ENCODE measurements at places on chromosomes 7 and 10.

DNA sequence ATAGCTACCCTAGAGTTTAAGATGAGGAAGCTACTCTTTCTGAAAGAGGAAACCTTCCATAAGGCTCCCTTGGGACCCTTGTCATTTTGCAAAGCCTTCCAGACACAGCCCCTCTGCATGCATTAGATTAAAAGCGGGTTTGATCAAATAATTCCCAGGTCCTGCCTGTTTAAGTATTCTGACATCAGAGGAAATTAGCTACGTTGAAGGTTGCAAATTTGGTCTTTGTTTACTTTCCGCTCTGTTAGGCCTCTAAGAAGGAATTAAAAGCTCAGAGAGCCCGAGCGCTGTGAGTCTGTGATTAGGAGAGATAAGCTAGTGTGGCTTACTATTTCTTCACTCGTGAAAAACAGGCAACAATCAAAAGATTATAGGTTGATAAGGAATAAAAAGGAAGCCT lies 1.4 kb upstream of the THSD7A start:
- no peak for DNase-seq

DNA sequence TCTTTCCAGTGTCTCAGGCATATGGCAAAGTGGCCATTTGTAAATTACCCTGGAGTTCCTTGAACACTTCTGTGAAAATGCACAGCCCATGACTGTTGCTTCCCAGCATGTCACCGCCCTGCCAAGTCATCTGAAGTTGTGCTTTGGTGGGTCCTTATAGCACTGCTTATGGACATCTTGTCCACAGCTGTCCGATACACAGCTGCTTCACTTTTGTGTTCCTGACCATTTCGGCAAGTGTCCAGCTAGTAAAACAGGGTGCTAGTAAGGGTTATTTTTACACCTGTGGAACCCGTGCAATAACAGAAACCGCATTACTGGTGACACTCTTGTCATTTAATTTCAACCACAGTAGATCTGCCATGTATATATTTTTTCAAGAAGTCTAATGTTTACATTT lies 29.7 kb downstream of the PIP4K2A start:
- DNase-seq: no peak

DNA sequence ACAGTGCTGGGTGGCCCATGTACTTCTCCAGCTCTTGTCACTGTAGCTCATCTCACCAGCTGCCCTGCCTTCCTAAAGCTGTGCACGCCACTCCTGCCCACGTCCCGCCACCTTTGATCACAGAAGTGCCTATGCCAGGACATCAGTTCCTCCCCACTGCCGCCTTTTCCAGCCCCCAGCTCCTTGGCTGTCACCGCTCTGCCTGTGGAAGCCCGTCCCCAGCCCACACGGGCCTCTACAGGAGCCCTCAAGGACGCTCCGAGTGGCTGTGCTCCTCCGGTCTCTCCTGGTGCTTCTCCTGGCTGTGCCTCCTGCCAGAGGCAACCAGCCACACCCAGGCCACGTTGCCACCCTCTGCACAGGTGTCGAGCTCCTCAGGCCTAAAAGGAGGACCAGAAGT lies 19.3 kb upstream of the INMT start:
- no peak for DNase-seq

GRCh38 chr7:5580714-5581395 lies 157.2 kb upstream of the TNRC18 start:
- DNase-seq: no peak

DNA sequence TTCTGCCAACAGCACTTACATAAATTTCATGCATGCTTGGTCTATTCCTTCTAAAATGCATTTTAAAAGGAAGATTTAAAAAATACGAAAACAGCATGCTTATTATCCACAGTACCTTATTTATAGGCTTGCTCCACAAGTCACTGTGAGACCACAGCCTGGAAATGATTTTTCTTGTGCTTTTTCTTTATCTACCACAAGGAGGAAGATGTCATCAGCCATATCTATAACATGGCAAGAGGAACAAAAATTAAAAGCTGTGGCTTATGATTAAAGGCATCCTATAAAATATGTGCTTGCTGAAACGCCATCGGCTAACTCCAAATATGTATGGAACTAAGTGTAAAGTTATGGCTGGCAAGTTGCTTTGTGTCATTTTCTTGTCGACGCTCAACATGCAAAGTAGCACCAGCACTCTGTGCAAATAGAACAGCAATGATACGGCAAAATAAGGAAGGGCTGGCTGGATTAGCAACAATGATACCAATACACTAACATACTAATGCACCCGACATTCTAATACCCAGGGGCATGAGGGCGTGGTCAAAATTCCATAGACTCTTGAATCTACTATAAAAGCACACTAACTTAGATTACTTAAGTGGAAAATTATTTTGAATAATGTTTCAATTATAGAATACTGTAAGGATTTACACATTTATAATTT lies 41.2 kb upstream of the AKR1E2 start:
- DNase-seq: no peak

- DNase-seq: no peak
Observed at GRCh38 chr7:132240821-132241422, 335.3 kb downstream of the PLXNA4 start.

- DNase-seq: no peak
Observed at GRCh38 chr10:99672884-99673283, 13.6 kb downstream of the ENTPD7 start.

- no peak for DNase-seq
Observed at GRCh38 chr10:110864662-110865140, 7.0 kb upstream of the PDCD4 start.

- DNase-seq: no peak
Observed at GRCh38 chr7:34837316-34837715, 179.3 kb downstream of the NPSR1 start.

DNA sequence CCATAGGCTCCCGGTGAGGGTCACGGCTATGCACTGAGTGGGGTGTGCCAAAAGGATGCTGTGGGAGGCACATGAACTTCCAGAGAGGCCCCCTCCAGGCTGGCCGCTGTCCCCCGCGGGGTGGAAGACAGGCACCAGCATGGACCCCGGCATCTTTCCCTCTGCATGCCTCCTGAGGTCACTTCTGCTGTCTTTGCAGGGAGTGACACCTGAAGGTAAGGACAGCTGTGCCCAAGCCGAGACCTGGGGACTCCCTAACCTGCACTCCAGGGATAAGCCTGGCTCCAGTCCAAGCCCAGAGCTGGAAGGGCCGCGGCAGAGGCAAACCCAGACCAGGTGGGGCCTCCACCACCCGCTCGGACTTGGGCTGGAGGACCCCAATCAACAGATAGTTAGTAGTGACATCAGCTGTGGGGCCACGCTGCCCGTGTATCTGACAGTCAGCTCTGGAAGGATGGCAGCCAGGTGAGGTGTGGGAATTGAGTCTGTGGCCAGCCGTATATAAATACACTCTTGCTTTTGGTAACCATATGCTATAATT lies 340.7 kb upstream of the MKI67 start:
- DNase-seq: no peak

GRCh38 chr7:148883266-148884048 lies 634 bp downstream of the EZH2 start:
- DNase-seq: peak; percentile 50

DNA sequence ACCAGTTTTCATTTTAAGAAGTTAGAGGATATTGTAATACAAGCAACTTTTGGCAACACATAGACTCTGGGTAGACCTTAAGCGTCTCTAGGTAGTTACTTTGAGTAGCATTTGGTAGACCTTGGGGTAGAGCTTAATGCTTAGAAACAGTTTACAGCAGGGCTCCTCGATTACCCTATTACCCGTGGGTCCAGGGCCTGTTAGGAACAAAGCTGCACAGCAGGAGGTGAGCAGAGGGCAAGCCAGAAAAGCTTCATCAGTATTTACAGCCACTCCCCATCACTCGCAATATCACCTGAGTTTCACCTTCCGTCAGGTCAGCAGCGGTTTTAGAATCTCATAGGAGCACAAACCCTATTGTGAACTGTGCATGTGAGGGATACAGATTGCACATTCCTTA lies 173.5 kb downstream of the TSPAN12 start:
- DNase-seq: no peak

DNA sequence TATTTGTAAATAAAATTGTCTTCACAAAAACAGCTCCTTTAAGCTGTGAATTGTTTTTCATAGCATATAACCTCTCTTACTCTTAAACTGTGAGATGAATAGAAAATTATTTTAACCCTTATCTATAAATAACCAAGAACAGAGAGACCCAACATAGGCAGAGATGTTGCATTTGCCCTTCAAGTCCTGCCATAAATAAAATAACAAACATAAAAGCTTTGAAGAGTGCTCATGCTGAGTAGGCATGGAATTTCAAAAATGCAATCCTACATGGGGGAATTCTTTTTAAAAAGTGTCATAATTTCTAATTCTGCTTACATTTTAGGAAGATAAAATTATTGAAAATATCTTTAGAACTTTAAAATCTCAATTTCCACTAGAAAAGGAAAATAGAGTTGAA lies 124.1 kb upstream of the FERD3L start:
- no peak for DNase-seq

DNA sequence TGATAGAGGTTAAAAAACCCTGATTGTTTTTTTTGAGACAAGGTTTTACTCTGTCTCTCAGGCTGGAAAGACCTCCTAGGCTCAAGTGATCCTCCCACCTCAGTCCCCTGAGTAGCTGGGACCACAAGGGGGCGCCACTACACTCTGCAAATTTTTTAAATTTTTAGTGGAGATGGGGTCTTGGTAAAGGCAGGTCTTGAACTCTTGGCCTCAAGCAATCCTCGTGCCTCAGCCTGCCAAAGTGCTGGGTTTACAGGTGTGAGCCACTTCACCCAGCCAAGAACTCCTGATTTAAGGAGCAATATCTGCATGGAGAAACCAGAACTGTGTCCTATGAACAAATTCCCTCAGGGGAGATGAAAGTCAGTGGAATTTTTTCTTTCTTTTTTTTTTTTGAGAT lies 7.3 kb upstream of the KLHDC10 start:
- DNase-seq: no peak

DNA sequence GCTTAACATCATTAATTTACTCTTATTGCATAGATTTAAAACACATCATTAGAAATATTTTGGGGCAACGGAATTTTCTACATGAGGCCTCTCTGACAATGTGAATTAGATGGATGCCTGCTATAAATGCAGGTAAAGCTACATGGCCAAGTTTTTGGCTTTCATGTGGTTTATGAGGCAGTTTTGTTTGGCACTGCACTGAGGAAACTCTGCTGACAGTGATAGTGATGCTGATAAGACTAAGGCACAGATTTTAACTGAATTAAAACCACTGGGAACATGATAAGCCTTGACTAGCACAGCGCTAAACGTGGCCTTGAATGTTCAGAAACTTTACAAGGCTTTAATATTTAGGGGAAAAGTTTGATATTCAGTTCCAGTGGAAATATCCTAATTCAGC lies 114.3 kb upstream of the NOBOX start:
- DNase-seq: no peak

- no peak for DNase-seq
Observed at GRCh38 chr7:55060085-55060484, 41.3 kb downstream of the EGFR start.

GRCh38 chr10:18293536-18294510 lies 153.6 kb downstream of the CACNB2 start:
- no peak for DNase-seq

DNA sequence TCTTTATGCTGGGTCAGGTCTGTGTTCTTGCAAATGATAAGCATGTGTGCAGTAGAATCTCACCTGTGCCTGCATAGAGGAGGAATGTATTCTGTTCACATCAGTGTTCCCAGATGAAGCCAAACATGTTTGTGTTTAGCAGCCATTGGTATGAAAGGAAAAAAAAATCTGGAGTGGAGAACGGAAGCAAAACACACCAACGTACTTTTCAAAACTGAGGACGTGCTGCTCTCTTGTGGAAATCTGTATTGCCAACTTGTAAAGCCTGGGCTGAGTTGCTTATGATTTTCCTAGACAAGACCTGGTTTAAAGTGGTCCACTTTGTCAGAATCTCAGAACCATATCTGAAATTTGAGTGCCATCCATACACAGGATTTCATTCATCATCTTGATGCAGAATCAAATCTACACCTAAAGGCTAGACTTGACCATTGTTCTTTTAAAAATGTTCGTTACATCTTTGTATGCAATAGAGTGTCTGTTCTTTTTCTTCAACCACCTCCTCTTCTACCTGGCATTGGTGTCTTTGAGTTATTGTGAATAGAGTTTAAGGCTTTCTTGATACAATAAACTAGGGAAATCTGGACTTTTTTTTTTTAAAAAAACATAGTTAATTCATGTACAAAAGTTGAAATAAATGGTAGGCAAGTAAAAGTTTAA lies 367.7 kb downstream of the PHF14 start:
- no peak for DNase-seq

DNA sequence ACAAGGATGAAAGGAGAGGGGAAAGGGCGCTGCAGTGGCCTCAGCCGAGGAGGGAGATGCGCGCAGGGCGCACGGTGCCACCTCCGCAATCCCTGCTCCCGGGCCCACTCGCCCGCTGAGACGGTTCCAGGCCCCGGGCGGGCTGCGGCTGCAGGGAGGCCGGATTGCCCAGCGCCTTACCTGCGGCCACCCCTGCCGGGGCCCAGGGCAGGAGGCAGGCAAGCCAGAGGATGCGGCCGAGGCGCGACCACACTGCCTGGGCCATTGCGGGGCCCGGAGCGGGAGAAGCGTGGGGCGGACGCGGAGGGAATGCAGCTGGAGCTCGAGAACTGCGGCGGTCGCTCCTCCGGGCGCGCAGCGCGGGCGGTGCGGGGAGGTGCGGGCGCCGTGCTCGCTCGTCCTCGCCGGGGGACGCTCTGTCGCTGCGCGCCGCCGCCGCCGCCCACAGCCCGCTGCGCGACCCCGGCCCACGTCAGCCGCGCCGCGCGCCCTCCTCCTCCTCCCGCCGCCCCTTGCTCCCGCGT lies at the start of gene TMEM130:
TSS of gene TMEM130 (minus strand) at position 418 of the 524 bp plus-strand sequence. CDS start at position 265, 153 bp downstream.
- DNase-seq: no peak

DNA sequence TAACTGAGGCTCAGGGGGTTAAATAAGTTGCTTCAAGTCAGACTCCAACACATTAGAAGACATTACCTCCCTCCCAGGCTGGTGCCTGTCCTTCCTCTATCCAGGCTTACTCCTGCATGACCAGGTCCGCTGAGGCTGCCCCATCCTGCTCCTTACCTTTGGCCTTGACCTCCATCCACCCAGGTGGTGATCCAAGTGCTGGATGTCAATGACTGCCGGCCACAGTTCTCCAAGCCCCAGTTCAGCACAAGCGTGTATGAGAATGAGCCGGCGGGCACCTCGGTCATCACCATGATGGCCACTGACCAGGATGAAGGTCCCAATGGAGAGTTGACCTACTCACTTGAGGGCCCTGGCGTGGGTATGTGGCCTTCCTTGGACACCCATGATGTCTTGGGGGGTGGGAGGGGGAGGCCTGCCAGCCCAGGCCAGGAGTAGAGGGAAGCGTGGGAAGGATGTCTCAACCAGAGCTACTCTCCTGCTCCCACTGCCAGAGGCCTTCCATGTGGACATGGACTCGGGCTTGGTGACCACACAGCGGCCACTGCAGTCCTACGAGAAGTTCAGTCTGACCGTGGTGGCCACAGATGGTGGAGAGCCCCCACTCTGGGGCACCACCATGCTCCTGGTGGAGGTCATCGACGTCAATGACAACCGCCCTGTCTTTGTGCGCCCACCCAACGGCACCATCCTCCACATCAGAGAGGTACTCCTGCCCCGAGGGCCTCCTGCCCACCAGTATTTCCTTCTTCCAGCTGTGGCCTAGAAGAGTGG lies 29.6 kb upstream of the VSIR start:
- DNase-seq: no peak

- DNase-seq: no peak
Observed at GRCh38 chr7:134701272-134701671, 54.6 kb downstream of the BPGM start.

Data from ureter (tissue), 1 donor.